ENCODE measurements at places on chromosomes 1 and 21. TPM values are rescaled to one million over a fixed set of nuclear protein-coding genes. Genes with fewer than 3 reads are reported as not detected.

Gene HHAT
- total RNA-seq: 0.84 TPM

Gene NFASC
- total RNA-seq: 0.48 TPM

- DNase-seq: no peak
Measured at GRCh38 chr1:231776757-231777062, 150.1 kb downstream of the DISC1 start.

DNA sequence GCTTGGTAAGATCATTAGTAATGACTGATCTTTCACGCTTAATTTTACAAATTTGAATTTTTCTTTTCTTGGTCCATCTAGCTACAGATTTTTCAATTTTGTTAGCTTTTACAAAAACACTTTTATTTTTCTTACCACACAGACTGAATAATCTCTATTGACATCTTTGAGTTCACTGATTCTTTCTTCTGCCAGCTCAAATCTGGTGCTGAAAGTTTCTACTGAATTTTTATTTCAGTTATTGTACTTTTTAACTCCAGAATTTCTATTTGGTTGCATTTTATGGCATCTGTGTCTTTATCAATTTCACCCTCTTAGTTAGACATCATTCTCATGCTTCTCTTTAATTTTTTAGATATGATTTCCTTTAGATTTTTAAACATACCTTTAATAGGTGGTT lies 584.7 kb downstream of the LMO4 start:
- DNase-seq: no peak

GRCh38 chr1:63857478-63857877 lies 83.7 kb downstream of the ROR1 start:
- no peak for DNase-seq

Gene HPDL
- 12.7 TPM for total RNA-seq

GRCh38 chr1:151972542-151973248 lies 21.0 kb downstream of the S100A10 start:
- peak; percentile 58 for DNase-seq

- no peak for DNase-seq
Measured at GRCh38 chr1:27615346-27616192, 11.6 kb upstream of the AHDC1 start.

DNA sequence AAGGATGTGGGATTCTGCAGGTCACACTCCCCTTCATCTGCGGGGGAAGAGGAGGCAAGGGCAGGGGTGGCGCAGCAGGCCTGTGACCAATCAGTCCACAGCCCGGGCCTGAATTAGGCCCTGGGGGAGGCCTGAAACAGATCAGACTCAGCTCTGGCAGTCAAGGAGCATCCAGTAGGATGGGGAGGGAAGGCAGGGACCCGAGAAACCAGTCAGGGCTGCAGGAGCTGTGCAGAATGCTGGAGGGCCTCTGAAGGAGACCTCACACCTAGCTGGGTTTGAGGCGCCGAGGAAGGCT lies 12.7 kb downstream of the TNNT2 start:
- DNase-seq: no peak

DNA sequence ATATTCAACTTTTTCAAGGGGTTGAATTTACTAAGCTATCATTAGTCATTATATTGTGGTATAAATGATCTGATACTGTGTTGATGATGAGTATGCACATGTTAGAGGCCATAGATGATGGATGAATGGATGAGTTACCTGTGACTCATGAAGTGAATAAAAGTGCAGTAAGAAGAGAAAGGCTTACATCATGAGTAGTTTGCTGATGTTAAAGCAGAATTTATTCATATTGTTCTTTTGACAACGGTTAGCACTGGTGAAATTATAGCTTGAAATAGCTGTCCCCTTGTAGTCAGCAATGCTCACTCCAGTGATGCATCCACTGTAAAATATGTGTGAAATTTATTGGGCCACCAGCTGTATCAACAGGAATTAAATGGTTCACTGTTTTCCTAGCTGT lies 541.0 kb upstream of the ZRANB2 start:
- DNase-seq: no peak

Gene CD1C
- total RNA-seq: 0.14 TPM

Gene LIPI
- not detected for total RNA-seq

DNA sequence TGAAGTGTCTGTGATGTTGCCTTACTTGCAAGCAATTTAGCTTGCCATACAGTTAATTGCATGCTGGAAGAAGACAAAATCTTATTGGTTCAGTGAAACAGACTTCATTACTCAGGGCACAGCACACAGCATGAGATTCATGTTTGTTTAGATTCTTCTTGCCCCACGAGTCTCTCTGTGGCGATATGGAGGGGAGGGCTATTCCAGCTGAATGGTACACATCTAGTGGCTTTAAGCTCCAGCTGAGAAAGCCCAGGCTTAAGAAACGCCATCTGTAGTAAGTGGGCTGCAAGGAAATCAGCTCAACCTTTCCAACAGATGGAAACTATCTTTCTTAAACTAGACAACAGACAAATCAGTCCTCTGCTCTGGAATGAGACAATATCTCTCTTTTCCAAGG lies 1022.0 kb downstream of the NCAM2 start:
- no peak for DNase-seq

- no peak for DNase-seq
Measured at GRCh38 chr1:22689505-22689904, 21.1 kb upstream of the EPHB2 start.

- peak; percentile 25 for DNase-seq
Measured at GRCh38 chr1:202173993-202174392, 13.6 kb upstream of the PTPN7 start.

- no peak for DNase-seq
Measured at GRCh38 chr1:49098866-49099265, 322.2 kb upstream of the BEND5 start.

Gene CFAP45
- total RNA-seq: 1.1 TPM

Gene S100A8
- total RNA-seq: not detected

Gene C1orf185
- total RNA-seq: not detected

DNA sequence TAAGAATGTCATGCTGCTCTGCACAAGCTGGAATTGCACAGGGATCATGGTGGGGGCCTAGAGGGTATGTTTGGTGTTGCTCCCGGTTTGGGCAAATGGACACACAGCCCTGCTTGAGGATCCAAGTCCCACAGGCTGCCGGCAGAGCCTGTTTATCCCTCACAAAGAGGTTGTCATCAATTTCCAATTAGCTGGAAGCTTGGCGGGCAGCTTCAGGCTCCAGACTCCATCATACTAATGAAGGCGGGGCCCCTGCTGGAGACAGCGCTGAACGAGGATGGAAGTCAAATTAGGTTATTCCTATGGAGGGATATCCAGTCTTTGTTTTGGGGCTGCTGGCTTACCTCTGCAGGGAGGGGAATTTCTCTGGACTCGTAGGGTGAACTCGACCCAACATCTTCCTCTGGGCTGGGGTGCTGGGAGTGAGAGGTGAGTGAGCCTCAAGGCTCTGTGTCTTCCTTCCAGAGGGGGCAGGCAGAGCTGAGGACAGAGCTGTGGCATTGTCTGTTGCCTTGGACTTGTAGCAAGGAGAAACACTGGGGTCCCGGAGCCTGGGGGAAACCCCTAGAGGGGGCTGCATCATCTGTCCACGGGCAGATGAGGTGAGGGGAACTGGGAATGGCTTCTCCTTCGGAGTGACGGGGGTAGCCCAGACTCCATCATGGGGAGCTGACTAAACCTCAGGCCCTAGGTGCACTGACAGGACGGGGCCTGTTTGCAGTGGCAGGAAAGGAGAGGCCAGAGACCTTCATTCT lies 24.9 kb upstream of the PARP1 start:
- DNase-seq: no peak

Gene EXTL1
- not detected for total RNA-seq

Gene ERRFI1
- 1.3 TPM for total RNA-seq

Gene KRTAP19-3
- not detected for total RNA-seq

DNA sequence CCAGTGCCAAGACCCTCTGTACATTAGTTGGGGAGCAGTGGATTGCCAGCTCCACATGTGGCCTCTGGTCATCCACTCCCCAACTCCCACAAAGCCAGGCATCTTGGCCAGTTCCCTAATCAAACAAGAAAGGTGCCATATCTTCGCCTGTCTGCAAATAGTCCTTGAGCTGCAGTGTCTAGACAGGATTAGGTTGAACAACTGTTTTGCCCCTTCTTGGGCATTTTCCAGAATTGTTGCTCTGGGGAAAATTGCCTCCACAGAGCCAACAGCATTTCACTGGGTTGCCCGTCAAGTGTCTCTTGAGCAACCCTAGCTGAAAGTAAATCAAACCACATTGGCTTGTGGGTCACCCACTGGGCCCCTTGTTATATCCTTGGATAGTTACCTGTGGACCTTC lies 109.3 kb downstream of the GDAP2 start:
- no peak for DNase-seq

DNA sequence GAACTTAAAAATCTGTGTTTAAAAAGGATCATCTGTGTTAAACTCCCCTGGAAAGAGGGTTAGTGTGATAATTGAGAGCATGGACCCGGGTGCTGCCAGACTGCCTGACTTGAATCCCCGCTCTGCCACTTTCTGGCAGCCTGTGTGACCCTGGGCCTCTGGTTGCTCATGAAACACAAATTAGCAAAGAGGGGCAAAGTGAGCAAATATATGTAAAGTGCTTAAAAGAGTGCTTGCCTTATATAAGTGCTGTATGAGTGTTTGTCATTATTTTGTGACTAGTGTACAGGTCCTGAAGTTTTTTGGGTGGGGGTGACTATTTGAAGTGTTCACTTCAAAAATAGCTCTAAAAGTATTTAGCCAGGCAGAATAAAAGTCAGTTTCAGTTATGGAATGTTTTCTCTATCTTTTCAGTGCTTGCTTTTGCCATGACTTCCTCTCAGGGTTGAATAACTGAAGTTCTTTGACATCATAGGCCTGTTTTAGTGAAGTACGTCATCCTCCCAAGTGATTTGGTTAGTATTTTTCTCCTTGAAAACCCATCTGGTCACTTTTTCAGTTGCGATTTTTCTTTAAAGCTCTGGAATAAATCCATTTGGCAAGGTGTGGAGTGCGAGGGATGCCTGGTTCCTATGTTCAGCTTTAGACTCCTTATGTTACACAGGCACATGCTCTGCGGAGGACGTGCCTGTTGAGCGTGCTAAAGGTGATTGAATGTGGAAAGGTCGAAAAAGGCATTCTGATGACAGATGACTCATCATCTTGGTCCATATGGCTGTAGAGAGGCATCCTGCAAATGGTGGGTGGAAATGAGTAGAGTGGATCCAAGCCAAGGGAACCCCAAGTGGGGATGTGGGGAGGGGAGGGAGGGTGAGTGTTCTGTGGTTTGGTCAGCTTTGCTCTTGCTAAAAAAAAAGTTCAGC lies 47.8 kb downstream of the AK4 start:
- DNase-seq: no peak

- DNase-seq: no peak
Measured at GRCh38 chr1:156347331-156347730, 9.0 kb downstream of the TSACC start.

Gene CENPL
- total RNA-seq: 27.2 TPM

DNA sequence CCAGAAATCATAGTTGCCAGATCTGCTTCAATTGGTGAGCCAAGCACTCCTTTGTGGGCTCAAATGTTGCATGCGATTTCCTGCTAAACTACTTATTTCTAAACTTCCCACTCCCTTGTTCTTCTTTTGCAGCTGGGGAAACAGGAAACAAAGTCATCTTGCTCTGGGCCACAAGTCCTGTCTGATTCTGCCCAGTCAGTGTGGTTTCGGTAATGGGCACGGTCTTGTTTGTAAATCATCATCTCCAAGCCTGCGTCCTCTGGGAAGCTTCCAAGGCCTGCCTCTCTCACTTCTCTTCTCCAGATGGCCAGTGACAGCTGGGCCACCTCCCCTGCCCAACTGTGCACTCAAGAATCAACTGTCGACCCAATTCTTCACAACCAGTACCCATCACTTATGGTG lies 4.4 kb downstream of the S100A8 start:
- DNase-seq: no peak

Gene FCRL5
- total RNA-seq: not detected

DNA sequence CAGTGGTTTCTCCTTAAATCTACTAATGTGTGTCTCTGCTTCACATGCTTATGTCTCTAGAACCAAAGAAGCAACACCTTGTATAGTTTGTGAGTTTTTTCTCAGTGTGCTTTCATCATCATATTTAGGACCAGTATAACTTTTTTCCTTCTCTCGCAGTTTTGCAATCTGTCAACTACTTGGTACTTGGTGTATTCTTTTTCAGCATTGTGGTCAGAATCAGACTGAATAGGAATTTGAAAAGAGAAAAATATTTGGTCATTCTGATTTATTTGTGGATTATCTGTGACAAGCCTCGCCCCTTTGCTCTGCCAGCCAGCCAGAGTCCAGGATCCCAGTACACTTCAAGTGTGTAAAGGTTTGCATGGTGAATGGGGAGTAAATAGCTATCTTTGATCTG lies 122.3 kb downstream of the C1orf21 start:
- no peak for DNase-seq

Measured in activated CD4-positive, alpha-beta T cell treated with anti-CD3 and anti-CD28 coated beads for 36 hours (primary cell).